NCI-H2107 (cell line): ENCODE measurements at places on chromosomes 1 and 21.
A peak's percentile ranks its signal among the peaks of the same experiment; 100 is the strongest.

DNA sequence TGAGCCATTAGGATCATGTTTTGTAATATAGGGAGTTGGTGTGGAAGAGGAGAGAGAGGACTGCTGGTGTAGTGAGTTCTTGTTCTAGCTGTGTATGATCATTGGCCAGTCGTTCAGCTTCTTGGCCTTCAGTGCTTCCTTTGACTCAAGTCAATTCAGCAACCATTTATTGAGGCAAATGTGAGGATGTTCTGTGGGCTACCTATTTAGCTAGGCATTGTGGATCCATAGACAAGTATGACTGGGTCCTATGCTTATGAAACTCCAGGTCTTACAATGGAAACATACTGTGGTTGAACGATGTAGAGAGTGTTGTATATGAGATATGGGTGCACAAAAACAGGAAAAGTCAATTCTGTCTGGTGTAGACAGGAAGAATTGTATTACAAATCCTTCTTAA is 41.7 kb downstream of the NFIA start:
- DNase-seq: no peak

- DNase-seq: no peak
These were observed 35.5 kb upstream of the PARP1 start for GRCh38 chr1:226443439-226443838.

GRCh38 chr1:243963571-243963970 is 87.5 kb upstream of the ZBTB18 start:
- DNase-seq: no peak

DNA sequence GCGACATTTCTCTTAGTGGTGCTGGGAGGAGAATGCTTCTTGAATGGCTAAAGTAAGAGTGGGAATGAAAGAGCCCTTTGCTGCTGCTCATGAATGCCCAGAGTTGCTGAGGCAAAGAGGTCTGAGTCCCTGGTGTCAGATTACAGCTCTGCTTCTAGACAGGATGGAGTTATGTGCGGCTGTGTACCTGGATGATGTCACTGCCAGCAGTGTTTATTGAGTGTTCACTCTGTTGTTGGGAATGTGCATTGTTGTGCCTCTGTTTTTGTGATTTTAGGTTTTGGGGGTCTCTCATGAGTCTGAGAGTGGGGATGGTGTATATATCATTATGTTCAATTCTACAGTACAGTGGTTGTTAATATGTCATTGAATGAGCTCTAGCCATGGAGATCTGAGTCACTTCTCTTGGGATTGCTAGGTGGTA is 2.7 kb downstream of the CDC14A start:
- peak; percentile 75 for DNase-seq
